ENCODE measurements at places on chromosomes 4 and X.

DNA sequence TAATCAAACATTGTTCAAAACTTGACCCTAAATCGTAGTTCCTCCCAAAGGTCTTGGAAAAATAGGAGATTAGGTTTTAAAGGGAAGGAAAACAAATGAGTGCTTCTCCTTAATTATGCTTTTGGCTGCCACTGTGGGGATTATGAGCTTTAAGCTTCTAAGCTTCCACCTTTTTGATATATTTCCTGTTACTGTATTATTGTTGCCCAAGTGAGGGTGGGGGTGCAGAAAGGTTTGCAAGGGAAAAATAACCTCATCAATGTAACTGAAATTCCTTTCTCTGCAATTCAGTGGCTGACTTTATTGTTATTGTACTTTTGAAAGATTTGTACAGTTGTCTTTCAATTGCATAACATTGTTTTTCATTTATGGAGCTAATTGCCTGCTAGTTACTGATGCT lies 285.1 kb downstream of the FRMPD4 start:
- DNase-seq: no peak

- no peak for DNase-seq
Measured at GRCh38 chr4:12519426-12519825, 964.7 kb downstream of the RAB28 start.

- DNase-seq: no peak
Measured at GRCh38 chrX:138020941-138021340, 455.0 kb downstream of the ZIC3 start.

- DNase-seq: no peak
Measured at GRCh38 chrX:118795528-118796280, 27.9 kb upstream of the ZCCHC12 start.

DNA sequence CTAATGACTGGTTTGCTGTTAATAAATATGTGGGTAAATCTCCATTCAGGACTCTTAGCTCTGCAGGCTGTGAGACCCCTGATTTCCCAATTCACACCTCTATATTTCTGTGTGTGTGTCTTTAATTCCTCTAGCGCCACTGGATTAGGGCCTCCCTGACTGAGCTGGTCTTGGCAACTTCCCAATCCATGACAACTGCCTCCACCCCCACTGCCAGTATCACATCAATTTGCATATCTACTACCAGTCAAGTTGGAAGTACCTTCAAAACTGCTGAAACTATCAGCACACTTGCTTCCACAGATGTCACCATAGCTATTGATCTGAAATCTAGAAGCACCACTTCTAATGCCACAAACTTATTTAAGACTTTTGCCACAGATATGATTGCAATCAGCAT lies 27.6 kb downstream of the OPRPN start:
- no peak for DNase-seq

DNA sequence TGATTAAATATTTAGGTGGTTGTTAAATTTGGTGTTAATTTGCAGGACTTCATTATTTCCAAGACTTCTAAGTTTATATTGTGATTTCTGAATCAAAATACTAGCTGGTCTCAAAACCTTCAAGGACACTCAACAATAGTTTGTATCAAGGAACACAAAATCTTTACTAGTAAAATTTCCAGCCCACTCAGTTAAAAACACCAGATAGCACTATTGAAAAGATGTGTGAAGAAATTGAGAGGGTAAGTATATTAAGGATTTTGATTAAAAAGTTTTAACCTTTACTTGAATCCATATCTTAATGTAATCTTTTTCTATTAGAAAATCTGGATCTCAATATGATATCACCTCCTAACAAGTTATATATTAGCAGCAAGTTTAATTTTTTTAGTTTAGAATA lies 89.3 kb upstream of the UGT8 start:
- DNase-seq: no peak

GRCh38 chr4:2812612-2813354 lies 19.9 kb downstream of the SH3BP2 start:
- DNase-seq: no peak

- DNase-seq: no peak
Measured at GRCh38 chrX:78746496-78746895, 1.0 kb upstream of the LPAR4 start.

DNA sequence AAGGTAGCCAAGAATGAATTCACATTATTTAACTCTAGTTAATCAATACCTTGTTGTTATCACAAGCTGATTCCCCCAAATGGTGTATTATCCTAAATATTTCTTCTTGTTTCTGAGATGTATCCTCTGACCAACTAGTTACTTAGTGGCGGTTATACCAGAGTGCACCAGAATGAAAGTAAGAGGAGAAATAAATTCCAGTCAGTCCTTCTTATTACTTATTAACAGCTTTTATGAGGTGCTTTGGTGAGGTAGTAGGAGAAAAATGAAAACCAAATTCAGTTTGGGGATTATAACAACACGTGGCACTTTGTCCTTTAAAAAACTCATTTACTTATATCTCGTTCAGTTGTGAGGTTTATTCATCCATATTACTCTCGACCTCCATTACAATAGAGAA lies 101.9 kb downstream of the AMMECR1 start:
- no peak for DNase-seq

GRCh38 chrX:19225909-19226308 lies 103.6 kb upstream of the ADGRG2 start:
- DNase-seq: no peak

- no peak for DNase-seq
Measured at GRCh38 chr4:20395160-20395773, 143.6 kb downstream of the SLIT2 start.

DNA sequence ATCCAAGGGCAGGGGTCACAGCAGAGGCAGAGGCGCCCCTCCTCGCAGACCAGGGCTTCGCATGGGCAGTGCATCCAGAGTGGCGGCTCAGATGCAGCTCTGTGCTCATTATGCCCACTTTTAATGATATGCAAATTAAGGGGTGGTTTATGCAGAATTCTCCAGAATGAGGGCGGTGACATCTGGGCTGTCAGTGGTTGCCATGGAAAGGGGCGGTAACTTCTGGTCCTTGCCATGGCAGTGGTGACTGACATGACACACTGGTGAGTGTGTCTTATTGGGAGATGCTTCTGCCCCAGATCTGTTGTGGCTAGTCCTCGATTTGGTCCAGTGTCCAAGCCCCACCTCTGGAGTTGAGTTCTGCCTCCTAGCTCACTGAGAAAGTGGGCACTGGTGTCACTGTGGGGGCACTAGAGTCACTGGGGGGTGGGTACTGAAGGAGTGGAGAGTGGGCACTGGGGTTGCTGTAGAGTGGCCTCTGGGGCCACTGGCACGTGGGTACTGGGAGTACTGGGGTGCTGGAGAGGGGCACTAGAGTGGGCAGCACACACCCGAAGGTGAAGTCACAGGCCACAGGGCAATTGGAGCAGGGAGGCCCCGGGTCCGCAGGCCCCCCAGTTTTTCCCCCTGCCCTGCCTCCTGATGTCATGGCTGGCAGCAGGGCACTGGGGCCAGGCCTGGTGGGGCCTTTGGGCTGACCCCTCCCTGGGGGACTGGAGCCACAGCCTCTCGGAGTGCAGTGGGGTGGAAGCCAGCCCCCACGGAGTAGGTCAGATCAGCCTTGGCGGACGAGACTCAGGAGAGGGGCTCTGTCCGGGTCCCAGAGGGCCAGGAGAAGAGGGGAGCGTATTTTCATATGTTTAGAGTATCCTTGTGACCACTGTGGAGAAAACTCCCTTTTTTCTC lies 98.6 kb upstream of the NKX1-1 start:
- DNase-seq: no peak

GRCh38 chr4:185820146-185821028 lies 8.4 kb upstream of the SORBS2 start:
- no peak for DNase-seq

DNA sequence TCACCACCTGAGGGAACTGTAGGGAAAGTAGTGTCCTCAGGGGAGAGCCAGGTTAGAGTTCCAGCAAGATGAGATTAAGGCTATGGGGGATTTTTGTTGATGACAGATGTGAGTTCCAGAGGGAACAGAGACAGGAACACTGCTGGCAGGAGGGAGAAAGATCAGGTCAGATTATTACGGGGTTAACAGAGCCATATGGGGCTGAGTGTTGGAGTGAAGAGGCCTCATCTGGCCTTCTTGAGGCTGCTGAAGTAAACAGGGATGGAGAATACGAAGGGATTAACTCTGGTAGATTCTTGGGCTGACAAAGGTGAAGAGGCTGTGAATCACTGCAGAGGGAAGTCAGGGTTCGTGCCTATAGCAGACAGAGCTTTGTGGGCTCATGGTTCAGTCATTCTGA lies 47.9 kb upstream of the POU4F2 start:
- no peak for DNase-seq

GRCh38 chr4:71941001-71941400 lies 90.8 kb upstream of the NPFFR2 start:
- DNase-seq: no peak

GRCh38 chrX:21639775-21640174 lies 18.4 kb downstream of the KLHL34 start:
- no peak for DNase-seq

DNA sequence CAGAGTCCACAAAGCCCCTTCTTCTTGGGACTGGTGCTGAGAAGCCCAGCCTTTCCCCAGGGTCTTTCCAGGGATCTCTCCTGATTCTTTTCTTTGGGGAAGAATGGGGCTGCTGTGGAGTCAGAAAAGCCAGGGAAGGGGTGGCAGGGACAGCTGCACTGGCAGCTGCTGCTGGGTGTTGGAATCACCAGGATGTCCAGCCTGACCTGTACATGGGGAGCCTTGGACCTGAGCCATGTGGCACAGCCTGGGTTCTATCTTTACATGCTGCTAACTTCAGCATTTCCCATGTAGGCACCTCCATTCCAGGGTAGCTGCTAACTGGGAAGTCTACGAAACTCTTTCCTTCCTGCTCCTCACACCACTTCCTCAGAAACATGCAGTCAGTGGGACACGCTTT lies 36.0 kb downstream of the MED28 start:
- DNase-seq: no peak

DNA sequence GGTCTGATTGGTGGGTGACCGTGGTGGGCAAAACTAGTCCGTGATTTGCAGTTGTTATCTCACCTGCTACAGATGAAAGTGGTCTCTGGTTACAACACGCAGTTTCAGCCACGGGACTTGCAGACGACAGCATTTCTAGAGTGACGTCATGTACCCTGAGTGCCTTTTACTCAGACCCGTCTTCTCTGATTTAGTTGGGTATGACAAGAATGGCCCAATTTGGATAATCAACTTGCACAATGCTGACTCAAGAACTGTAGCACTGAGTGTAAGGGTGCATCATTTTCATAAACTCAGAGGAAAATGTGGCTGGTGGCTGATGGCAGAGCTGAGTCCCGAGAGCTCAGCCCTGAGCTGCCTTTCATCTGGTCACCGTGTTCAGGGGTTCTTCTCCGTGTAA lies 281.4 kb upstream of the FRG1 start:
- no peak for DNase-seq

GRCh38 chrX:19639056-19639455 lies 123.7 kb upstream of the MAP3K15 start:
- no peak for DNase-seq

- no peak for DNase-seq
Measured at GRCh38 chrX:46953597-46953996, 41.4 kb downstream of the JADE3 start.

DNA sequence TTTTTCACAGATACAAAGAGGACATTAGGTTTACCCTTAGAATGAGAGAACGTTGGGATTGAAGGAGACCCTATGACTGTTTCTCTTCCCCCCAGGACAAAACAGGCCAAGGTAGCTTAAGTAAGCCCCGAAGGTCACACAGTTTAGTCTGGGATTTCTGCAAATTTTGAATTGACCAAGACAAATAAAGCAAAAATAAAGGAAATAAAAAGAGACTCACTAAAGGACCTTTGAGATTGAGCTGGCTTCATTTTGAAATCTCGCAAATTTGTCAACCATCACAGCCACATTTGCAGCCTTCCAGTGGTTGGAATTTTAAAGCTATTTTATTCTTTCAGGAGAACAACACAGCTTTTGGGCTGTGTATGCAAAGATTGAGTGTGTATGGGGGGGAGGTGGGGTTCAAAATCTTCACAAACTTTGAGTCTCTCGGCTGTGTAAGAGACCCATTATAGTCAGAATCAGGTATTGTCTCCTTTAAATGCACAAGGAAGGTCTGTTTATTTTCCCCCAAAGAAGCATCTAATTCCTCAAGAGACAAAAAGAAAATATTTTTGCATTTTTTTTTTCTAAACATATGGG lies 4.2 kb downstream of the TMSB4X start:
- DNase-seq: no peak

- no peak for DNase-seq
Measured at GRCh38 chrX:112877771-112878173, 37.1 kb upstream of the AMOT start.

DNA sequence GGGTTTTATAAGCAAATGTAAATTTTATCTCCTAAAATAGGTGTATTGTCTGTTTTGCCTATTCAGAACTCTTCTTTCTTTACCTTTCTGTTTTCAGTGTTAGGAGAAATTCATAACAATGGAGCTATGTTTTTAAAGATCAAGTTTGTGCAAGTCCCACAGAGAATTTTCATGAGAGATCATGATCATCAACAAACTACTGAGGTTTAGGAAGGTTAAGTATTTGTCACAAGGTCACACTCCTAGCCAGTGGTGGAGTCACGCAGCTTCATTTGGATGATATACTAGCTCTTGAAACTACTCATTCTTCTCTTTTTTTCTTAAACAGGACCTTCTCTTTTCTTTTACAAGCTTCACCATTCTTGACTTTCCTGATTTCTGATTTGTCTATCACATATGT lies 892.6 kb upstream of the FRG1 start:
- DNase-seq: no peak

GRCh38 chr4:94339779-94340178 lies 2.9 kb downstream of the HPGDS start:
- no peak for DNase-seq

GRCh38 chr4:134343081-134343480 lies 141.5 kb upstream of the PABPC4L start:
- no peak for DNase-seq

GRCh38 chrX:63746278-63746677 lies 38.7 kb downstream of the ARHGEF9 start:
- no peak for DNase-seq

DNA sequence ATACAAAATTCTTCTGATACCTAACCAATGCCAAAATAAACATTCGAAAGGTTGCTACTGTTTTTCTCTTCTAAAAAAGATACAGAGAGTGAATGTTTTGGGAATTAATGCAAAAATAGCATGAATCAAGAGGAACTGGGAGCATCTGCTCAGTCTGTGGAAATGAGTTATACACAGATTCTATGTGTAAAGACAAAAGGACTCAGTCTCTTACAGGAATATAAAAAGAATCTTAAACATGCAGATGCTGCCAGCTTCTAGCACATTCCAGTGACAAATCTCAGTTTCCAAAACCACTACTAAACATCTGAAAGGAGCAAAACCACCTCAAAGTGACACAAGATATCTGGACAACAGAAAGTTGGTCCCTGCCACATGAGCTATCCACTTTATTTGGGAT lies 55.0 kb downstream of the PAPSS1 start:
- no peak for DNase-seq

GRCh38 chrX:37652589-37653231 lies 32.9 kb upstream of the XK start:
- no peak for DNase-seq

GRCh38 chr4:173490256-173490655 lies 39.8 kb downstream of the HAND2 start:
- no peak for DNase-seq

- DNase-seq: no peak
Measured at GRCh38 chr4:6035786-6036185, 17.6 kb upstream of the C4orf50 start.

GRCh38 chr4:110211007-110211769 lies 12.8 kb upstream of the ELOVL6 start:
- no peak for DNase-seq

- DNase-seq: no peak
Measured at GRCh38 chrX:50613846-50614245, 143.2 kb upstream of the DGKK start.

GRCh38 chrX:15761564-15762191 lies 23.6 kb downstream of the CA5B start:
- no peak for DNase-seq

GRCh38 chrX:25043192-25043591 lies 27.4 kb upstream of the ARX start:
- no peak for DNase-seq
